ENCODE measurements at places on chromosomes 3 and 15.
A peak's percentile ranks its signal among the peaks of the same experiment; 100 is the strongest.

- no peak for DNase-seq
Observed at GRCh38 chr15:59644756-59645155, 12.6 kb downstream of the GTF2A2 start.

DNA sequence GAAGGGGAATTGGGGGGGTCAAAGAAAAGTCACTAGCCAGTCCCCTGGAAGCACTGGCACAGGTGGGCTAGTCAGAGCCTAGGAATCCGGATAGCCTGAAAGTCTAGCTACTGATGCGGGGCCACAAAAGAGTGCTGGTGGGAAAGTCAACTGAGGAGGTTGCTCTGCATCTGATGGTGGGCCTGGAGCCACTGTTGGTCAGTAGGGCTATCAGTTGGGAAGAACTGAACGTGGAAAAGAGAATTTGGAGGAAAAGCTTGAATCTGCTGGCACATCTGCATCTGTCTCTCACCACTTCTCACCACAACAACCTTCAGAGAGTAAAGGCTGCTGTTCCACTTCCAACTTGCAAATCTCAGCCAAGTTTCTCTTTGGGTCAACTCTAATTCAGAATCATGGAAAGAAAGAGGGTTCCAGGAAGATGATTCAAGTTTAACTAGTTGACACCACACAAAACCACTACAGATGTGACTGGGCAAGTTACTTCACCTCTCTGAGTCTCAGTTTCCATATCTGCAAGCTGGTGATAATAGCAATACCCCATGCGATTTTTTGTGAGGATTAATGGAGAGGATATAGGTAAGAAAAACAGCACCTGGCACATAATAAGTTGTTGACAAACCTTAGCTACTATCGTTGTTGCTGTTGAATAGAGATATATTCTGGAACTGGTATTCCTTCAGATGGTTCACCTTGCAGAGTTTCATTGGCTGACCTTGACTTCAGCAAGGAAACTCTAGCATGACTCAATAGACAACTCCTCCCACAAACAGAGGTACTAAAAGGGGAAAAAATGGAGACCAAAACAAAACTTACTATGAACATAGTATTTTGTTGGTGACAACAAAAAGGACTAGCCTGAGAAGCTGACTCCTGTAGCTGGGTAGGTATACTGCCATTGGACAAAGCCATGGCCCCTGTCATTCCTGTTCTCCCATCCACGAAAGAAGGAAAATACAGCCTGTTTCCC, 280.2 kb upstream of the STT3B start:
- DNase-seq: no peak

DNA sequence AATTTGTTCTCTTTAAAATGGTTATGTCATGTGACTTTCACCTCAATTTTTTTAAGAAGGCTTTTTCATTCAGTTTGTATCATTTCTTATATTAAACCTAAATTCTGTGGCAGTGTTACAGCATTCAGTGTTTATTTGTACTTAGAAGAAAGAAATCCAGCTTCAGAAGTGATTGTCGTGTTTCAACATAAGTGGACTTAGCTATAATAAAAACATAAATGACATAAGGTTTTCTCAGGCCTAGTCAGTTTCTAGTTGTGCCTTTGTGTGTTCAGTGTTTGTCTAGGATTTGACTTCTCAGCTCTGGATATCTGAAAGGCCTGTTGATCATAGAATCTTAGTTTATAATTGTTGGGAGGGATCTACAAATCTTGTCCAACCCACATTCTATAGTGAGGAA, 80.5 kb downstream of the STT3B start:
- DNase-seq: peak; percentile 11

DNA sequence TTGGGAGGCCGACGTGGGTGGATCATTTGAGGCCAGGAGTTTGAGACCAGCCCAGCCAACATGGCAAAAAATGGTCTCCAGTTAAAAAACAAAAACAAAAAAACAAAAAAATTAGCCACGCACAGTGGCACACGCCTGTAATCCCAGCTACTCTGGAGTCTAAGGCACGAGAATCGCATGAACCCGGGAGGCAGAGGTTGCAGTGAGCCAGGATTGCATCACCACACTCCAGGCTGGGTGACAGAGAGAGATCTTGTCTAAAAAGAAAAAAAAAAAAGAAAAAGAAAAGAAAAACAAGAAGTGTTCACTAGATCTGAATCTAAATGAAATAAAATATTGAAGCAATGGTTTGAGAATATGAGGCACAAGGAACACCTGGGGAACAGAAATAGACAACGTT, 36.7 kb downstream of the SLC9A9 start:
- DNase-seq: no peak

DNA sequence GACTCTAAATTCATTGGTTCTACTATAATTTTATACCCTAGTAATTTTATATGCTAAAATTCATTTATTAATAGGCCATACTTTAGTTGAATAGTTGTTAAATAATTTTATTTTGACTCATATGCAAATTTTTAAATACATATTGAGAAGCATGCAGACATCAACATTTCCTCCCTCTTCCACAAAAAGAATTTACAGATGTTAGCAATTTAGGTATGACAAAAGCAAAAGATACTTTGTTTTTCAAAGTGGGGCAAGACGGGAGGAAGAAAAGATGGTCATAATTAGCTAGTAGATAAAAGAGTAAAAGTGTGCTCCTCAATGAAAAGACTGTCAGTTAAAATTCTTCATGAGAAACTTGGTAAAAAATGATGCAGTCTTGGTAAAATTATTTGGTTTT, 148.9 kb upstream of the TSPAN3 start:
- DNase-seq: no peak

DNA sequence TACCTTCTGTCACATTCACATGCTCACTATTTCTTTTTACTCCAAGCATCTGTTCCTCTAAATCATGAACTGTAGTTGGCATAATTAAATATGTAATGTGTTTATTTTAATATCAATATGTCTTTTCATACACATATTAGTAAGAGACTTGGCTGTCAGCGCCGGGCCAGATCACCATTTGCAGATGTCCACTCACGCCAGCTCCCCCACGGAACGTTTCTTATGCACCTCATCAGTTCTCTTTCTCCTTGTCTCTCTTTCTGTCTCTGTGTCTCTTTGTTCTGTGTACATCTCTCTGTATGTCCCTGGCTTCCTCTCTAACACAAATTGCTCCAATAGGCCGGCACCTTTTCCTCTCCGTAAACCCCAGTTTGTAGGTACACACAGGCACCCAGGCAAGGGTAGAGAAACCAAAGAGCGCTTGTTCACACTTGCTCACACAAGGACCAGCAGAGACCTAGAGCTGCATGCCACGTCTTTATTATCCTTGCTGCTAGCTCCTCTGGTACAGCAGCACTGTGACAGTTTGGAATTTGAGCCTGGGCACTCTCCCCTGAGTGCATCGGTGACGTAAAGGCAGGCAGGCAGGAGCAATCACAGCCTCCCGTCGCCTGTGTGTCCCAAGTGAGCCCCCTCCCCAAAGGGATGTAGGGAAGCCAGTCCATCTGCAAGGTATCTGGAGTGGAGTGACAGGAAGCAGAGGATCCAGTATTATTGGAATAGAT, 40.4 kb downstream of the CACNA1D start:
- DNase-seq: peak; percentile 13

- no peak for DNase-seq
Observed at GRCh38 chr3:125644036-125645005, 49.0 kb upstream of the OSBPL11 start.

GRCh38 chr15:99238849-99239248, 10.5 kb downstream of the TTC23 start:
- DNase-seq: no peak

GRCh38 chr3:140146668-140147067, 211.7 kb downstream of the CLSTN2 start:
- peak; percentile 12 for DNase-seq

- no peak for DNase-seq
Observed at GRCh38 chr15:60551147-60551780, 72.3 kb upstream of the ICE2 start.

GRCh38 chr3:184067573-184068055, 14.8 kb downstream of the HTR3C start:
- DNase-seq: no peak

DNA sequence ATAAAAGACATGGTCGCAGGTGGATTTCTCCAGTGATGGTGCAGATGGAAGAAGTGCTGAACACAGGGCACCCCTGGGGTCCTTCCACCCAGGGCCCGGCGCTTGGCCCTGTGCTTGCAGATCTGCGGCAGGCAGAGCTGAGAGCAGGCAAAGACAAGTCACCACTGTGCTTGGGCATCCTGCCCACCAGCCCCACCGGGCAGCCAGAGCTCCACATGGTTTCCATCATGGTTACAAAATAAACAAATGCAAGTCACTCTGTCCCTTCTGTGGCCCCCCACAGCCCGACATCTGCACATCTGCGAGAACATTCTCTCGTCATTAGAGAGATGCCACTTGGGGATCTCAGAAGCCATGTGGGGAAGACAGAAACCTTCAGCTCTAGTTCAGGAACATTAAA, 37.6 kb upstream of the SFMBT1 start:
- peak; percentile 71 for DNase-seq

- no peak for DNase-seq
Observed at GRCh38 chr3:181454451-181455027, 257.2 kb upstream of the SOX2 start.

DNA sequence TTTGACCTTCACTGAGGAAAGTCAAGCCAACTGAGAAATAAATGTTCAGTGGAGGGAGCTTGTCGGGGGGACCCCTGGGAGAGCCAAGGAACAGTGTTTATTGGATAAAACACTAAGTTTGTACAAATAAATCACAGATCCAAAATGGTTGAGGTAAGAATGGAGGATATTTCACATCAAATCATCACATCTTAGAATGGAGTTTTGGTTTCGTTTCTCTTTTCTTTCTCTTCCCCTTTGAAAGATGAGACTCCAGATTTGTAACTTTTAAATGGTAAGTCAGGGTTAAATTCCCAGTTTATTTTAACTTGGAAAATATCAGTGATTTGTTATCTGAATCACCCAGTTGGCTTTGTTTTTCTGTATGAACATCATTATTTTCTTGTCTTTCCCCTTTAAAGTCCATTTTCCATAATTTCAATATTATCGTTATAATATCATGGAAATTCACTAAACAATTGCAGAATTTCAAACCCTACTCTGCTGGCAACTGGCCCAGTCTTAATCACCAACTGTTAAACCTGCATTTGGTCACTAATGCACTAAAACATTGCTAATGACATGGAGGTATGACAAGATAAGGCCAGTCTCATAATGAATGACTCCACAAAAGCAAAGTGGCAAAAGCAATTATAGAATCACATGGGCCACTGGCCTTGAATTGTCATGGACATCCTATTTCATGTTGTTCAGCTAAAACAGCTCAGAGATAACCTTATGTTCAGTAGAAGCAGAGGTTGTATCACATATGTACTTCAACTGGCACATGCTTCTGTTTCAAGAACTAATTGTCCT, 295.1 kb downstream of the SHOX2 start:
- DNase-seq: no peak

GRCh38 chr3:122183893-122184590, 574 bp downstream of the CASR start:
- DNase-seq: no peak

GRCh38 chr3:163561151-163561550, 1517.1 kb downstream of the SI start:
- DNase-seq: no peak

- DNase-seq: no peak
Observed at GRCh38 chr15:67822537-67823313, 2.6 kb upstream of the SKOR1 start.

DNA sequence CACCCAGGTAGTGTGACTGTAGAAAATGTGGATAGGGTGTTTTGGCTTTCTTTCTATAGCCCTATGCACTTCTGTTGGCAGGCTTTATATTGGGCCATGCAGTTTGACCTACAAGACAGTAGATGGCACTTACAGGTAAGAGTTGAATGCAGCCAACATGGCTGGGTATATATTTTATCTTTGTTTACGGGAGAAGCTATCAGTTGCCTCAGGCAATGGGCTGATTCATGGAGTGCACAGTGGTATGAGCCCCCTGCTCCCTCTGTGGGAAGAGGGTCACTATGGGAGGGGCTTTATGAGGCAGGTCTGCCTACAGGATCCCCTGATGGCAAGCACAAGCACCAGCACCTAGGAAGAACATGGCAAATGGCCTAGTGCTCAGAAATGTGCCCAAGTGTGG, 301.2 kb upstream of the CDIN1 start:
- DNase-seq: no peak

DNA sequence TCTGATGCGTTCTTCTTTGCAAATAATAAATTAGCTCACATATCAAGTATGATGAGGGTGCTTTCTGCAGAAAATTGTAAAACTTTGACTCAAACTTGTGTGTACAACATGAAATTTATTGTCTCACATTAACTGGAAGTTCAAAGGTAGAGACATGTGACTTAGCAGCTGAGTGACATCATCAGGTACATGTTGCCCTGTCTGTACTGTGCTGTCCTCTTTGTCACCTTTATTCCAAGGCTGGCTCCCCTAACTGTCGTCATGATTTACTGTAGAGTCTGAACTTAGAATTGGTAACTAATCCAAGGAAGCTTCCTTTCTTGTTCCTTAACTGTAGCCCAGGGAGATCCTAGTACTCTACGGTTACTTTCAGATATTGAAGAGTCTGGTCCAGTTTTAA, 12.3 kb upstream of the FSIP1 start:
- DNase-seq: no peak

DNA sequence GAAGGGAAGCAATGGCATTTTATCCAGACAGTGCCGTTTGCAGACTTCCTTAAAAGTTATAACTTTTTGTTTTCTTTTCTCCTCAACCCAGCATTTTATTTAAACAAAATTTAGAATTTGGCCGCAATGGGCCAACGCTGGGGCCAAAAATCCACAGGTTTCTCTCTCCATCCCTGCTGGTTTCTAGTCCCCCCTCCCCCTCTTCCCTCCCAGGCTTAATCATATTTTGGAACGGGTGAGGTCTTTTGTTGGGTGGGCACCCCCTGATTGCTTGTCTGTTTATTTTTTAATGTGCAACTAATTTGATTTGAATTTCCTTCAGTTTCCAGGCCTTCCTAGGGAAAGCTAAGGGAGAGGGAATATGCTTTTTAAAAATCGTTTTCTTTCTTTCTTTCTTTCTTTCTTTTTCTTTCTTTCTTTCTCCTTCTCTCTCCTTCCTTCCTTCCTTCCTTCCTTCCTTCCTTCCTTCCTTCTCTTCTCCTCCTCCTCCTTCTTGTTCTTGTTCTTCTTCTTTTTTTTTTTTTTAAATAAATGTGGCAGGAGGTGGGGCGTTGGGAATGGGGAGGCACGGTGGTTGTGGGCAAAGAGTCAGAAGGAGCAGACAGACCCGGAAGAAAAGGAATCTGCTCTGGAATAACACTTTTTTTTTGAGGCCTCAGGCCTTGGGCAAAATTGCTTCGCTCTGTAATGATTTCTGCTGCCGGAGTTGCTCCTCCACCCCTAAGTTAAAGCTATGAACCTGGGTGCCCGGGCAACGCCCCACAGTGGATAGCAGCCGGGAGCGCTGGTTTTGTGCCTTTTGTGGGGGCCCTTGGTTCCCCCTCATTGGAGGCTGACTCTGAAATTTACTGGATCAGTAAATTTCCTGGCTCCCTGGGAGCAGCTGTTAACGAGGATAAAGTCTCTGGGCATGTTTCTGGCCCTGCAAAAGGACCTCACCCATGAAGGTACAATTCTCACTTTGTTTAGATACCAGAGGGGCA, 1.9 kb downstream of the FNDC3B start:
- DNase-seq: peak; percentile 74

- DNase-seq: no peak
Observed at GRCh38 chr3:67468511-67468910, 185.9 kb downstream of the SUCLG2 start.

GRCh38 chr3:106795553-106795952, 581.7 kb upstream of the CCDC54 start:
- no peak for DNase-seq
